Fibroblast of skin of left biceps (primary cell): ENCODE measurements at places on chromosomes 3 and 15.

GRCh38 chr3:191244242-191244867 lies 45.3 kb downstream of the OSTN start:
- DNase-seq, result no peak

DNA sequence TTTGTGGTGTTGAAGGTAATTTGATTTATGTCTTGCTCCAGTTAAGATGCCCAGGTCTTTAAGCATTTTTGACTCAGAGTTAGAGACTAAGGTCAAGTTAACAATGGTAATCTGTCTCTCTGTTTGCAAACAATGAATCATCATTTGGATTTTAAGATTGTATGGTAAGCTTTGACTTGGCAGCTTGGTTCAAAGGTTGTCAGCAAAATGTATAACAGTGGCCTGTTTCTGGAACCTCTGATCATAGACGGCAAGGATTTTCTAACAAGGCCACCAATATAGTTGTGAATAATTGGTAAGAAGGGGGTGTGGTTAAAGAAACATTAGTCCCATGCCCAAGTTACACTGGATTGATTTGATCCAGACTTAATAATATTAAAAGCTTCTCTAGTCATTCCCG lies 775.2 kb upstream of the GOLIM4 start:
- no peak for DNase-seq

- no peak for DNase-seq
Measured at GRCh38 chr3:37992271-37993066, 1.9 kb downstream of the VILL start.

DNA sequence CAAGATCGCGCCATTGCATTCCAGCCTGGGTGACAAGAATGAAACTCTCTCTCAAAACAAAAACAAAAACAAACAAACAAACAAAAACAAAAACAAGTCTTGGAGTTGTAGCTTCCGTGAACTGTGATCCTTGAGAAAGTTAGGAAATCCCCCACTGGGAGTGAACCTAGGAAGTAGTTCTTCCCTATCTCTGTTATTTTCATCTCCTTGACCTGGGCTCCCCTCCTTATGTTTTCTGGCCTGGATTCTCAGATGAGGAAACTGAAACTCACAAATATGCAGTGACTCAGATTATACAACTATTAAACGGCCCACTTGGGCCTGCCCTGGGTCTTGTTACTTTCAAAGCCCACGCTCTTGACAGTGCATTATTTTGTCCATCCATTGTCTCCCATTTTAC lies 29.7 kb downstream of the SAXO2 start:
- no peak for DNase-seq

DNA sequence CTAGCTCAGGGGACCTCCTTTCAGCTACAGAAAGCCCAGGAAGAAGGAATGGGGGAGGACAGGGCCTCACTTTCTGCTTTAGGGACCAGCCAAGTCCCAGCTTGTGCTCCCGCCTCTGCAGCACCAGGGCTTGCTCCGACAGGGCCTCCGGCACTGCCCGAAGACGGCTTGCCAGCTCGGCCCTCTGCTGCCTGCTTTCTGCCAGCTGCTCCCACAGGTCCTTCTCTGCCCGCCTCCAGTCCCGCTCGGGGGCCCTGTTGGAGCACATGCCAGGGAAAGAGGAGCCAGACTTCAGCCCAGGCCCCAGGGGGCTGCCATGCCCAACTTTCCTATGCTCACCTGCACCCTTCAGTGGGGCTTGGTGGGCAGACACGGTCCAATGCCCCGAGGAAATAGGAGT lies 4.3 kb upstream of the CLK3 start:
- DNase-seq, result no peak

- DNase-seq, result no peak
Measured at GRCh38 chr3:194142156-194142910, 6.4 kb downstream of the HES1 start.

GRCh38 chr3:146189519-146190173 lies 28.7 kb upstream of the PLOD2 start:
- DNase-seq, result no peak

DNA sequence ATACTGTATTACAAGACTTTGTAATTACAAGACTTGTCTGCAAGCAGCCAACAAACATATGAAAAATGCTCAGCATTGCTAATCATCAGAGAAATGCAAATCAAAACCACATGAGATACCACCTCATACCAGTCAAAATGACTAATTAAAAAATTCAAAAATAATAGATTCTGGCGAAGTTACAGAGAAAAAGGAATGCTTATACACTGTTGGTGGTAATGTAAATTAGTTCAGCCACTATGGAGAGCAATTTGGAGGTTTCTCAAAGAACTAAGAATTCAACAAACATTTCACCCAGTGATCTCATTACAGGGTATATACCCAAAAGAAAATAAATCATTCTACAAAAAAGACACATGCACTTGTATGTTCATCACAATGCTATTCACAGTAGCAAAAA lies 617.5 kb upstream of the CCDC54 start:
- peak; percentile 36 for DNase-seq

DNA sequence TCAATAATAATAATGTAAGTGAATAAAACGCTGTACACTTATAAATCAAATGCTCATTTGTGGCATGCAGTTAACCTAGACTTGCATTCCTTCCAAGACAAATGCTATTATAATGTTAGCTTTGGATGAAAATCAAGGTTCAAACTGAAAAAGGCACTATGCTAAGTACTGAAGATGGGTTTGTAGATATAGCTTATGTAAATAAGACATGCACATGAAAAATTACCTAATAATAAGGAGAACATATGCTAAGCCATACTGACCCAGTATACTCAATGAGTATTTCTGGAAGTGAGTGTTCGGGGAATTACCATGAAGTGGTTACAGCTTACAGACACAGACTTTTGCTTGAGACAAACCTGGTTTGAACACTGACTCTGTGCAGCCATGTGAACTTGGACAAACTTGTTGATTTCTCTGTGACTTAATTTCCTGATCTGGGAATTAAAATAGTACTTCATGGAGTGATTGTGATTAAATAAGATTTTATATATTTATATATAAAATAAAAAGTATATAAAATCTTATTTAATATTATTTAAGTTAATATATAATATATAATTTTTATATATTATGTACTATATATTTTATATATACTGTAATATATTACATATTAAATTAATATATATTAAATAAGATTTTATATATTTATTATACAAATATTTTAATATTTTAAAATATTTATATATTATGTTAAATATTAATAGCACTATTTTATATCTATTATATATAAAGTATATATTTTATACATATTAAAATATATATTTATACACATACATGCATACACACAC lies 159.2 kb downstream of the ZPLD1 start:
- DNase-seq, result no peak

GRCh38 chr15:25374143-25374542 lies 64.7 kb downstream of the UBE3A start:
- no peak for DNase-seq

DNA sequence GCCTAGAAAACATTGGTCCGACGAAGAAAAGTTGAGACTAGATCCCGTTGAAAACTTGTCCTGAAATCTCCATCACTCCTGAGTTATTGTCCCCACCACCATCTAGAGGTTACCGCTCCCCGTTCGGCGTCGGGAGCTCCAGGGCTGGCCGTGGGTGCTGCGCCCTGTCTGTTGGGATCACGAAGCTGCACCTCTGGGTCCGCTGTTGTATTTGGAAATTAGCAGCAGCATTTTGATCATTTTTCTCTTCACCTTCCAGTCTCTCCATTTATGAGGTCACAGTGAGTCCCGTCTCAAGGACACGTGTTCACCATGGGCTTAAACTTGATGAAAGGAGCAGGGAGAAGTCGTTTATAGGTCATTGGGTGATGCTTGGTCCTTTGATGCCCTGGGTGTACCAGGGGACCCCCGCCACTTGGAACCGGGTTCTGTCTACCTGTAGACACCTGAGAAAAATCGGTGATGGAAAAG lies 565 bp downstream of the MANF start:
- no peak for DNase-seq

GRCh38 chr3:52546111-52546901 lies 9.9 kb downstream of the UQCC5 start:
- DNase-seq, result no peak

DNA sequence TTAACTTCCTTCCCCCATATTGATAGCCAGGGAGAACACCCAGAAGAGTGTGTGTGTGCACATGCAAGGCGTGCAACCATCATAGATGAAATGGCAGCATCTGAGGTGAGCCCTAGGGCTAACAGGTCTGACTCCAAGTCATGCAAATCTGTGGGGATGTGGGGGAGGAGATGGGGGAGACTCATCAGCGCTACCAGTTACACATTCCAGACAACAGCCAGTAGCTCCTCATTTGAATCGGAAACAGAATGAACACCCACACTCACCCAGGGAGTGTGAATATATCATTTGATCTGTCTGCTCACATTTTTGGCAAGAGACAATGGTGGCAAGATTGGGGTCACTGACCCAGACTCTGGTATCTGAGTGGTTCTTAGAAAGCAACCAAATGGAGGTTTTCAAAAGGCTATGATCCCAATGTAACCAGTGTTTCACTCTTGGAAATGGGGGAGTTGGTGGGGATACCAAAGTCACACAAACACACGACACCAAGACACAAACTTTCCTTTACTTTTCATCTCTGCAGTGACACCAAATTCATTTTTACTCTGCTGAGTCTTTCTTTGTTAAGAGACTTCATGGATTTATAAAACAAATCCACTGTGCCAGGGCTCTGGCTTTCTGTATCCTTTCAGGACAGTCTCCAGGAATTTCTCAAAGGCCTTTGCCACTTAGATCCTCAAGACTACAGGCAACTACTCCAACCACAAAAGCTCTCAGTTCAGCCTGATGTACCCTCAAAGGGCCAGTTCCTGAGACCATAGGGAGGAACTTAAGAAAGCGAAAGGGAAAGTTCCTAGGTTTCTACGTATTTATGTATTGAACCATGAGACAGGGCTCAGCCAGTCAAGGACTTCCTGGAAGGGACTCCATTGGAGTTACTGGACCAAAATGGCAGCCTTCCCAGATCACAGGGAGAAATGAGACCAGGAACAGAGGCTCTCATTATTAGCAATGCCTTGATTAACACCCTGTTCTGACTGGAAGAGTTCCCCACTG lies 2.2 kb downstream of the CDCP1 start:
- no peak for DNase-seq

DNA sequence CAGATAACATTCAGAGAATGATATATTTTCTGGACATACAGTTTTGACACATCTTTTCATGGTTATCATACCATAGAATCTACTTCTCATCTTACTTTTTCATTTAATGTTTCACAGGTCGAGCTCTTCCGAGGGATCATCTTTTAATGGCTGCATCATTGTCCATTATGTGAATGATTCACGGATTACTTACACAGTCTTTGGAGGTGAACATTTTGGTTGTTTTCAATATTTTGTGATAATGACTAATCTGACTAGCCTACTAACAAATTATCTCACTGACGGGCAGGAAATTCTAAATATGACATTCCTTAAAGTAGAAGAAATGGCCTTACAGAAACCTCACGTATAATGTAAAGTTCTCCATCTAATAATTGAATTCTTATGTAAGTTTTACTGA lies 209.1 kb upstream of the STRIT1 start:
- no peak for DNase-seq

- DNase-seq, result no peak
Measured at GRCh38 chr15:65979316-65979715, 110.0 kb downstream of the RAB11A start.
